ENCODE measurements at places on chromosomes 11 and 22.

- no peak for DNase-seq
Measured at GRCh38 chr22:42978453-42979103, 36.4 kb downstream of the PACSIN2 start.

DNA sequence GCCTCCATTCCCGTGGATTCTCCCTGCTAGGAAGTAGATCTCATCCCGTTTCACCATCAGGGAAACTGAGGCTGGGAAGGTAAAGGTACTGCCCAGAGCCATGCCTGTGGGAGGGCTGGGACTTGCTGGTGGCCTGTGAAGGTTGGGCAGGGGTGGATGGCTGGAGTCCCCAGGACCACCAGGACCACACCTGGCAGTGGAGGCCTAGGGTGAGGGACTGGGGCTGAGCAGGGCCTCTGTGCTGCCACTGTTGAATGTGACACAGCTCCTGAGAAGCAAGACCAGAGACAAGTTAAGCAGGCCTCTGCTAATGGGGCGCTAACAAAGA, 26.2 kb upstream of the PRODH start:
- no peak for DNase-seq

- no peak for DNase-seq
Measured at GRCh38 chr11:12754582-12755234, 80.5 kb downstream of the TEAD1 start.

DNA sequence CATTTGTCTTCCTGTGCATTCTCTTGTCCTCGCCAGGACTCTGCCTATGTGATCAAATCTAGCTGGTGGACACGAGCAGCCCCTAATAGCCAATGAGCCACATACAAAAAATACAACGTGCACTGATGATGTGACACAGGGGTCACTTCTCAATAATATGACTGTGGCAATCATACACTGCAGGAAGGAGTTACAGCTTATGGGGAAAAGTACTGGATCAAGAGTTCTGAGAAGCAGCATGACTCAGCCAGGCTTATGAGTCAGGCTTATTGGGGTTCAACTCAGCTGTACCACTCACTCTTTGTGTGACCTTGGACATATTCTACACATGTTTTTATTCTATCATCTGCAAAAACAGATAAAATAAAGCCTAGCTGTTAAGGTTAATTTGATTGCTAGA, 889.4 kb upstream of the TENM4 start:
- no peak for DNase-seq

DNA sequence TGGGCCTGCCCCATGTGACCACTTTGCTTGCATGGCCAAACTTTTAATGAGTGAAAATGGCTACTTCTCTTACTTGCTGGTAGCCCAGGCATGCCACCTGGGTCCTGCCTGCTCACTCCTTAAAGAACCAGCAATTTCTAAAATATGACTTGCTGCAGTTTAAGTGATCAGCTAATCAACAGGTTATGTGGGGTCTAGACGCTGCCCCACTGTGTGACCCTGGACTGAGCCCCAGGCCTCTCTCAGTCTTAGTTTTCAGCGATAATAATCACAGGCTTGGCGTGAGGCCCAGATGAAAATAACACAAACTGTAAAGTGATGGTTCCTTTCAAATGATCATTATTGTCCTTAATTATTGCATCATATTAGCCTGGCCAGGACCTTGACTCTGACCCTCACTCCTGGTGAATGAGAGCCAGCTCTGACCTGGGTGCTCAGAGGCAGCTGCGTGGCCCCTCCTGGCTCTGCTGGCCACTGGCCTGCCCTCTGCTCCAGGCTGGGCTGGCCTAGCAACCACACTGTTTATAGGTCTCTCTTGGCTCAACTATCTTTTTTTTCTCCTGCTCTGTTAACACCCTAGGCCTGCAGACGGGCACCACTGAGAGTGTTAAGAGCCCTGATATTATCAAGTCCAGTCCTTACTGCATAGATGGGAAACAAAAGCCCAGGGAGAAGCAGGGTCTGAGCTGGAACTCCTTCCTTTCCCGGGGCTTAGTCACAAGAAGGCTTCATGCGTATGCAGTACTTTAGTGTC, 89.7 kb downstream of the RRM1 start:
- no peak for DNase-seq
